Occipital lobe (tissue), 3 donors: ENCODE measurements at places on chromosomes 12 and 14.
A peak's percentile ranks its signal among the peaks of the same experiment; 100 is the strongest.

- DNase-seq, result peak; percentile 13
Measured at GRCh38 chr14:34722723-34723545, 8.5 kb upstream of the CFL2 start.

DNA sequence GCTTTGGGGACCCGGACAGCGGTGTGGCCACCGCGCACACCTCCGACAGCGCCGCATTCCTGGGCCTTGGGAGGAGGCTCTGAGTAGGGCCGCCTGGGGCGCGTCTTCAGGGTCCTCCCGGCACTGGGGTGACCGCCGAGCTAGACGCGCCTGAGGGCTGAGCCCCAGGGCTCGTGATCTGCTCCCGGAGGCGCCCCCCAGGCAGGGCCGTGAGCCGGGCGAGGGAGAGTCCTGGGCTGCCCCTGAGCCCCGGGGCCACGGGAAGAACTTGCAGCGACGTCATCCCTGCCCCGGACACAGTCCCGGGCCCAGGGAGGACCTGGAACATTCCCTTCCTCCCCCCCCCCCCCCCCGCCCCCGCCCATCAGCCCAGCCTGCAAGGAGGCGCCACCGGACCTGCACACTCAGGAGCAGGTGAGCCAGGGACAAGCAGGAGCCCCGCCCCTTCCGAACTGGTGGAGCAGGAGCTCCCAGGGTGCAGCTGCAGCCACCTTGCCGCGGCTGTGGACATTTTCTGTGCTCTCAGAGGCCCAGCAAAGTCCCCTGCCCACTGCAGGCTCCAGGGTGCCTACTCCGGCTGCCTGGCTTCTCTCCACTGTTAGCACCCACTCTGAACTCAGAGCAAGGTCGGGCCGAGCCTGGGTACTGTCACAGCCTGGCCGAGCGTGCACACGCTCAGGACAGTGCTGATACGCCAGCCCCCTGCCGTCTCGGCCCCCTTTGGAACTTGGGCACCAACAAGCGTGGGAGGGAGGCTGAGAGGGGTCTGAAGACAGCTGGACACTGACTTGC lies 50.7 kb downstream of the A2M start:
- DNase-seq, result peak; percentile 52

DNA sequence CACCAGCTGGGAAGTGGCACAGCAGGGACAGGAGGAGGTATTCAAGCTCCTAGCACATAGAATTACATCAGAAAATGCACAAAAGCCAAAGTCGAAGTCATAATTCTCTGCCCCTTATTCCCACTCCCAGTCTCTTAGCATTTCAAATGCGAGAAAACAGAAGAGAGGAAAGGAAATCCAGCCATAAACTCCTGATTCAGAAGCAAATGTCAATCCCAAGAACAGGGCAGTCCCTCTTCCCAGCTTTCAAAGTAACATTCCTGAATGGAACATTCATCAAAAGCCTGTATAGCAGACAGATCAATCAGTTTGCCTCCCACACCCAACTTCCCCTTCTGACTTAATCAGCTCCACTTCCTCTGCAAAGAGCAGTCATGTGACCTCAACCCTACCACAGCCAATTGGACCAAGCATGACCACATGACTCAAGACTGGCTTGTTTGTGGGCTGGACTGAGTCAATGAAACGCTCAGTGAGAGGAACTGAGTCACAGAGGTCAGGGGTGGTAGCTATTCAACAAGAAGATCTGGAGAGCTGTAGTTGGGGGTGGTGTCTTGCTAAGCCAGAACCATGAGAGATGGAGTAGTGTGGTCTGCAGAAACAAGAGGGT lies 41.4 kb upstream of the TUNAR start:
- no peak for DNase-seq

DNA sequence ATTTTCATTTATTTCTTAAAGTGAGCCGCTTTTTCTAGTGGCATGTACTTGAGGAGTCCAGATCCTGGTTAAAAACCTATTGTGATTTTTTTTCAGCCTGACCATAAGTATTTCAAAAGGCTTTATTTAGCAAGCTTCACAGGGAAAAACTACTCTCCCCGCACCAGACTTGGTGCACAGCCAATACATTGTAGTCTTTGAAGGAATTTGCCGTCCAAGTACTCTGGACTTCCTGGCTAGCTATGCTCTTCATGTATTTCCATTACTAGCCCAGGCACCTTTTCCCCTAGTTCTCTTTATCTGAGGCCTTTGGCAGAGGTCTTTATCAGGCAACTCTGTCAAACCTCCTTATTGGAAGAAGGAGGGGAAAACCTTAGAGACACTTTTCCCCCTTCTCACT lies 234.7 kb downstream of the CCDC91 start:
- no peak for DNase-seq

GRCh38 chr12:4379405-4379804 lies at the start of gene FGF23:
Gene FGF23 (minus strand): TSS chr12:4379712. CDS start chr12:4379582, 130 bp downstream.
- no peak for DNase-seq

DNA sequence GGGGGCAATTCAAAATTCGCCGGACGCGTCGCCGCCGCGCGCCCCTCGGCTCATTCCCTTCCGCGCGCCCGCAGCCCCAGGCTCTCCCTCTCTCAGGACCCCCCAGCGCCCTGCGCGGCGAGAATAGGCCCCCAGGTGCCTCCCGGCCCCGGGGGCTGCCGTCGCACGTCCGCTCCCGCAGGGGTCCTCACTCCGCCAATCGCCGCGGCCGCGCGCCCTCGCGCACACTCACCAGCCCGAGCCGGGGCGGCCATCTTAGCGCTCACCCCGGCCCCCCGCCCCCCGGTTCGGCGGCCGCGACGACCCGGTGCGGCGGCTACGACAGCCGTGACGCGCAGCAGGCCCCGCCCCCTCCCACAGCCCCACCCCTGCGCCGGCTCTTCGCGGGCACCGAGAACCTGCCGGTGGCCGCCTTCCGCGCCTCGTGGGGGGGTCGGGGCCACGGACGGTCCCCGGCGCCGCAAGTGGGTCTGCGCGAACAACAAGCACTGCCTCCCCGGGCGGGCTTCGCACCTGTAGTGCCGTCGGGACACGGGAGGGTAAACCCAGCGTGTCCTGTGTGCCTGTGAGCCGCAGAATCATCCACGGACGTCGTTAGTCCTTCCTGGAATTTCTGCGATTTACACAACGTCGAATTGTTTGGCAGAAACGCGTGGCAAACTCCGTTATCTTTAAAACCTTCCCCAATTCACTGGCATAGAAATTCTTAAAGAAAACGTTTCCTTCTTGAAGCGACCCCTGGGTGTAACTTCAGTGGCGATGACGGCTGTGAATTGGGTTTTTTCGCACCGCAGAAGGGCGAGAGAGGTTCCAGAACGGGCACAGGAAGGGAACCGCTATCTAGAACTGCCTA lies 2.5 kb downstream of the USP44 start:
- peak; percentile 11 for DNase-seq

DNA sequence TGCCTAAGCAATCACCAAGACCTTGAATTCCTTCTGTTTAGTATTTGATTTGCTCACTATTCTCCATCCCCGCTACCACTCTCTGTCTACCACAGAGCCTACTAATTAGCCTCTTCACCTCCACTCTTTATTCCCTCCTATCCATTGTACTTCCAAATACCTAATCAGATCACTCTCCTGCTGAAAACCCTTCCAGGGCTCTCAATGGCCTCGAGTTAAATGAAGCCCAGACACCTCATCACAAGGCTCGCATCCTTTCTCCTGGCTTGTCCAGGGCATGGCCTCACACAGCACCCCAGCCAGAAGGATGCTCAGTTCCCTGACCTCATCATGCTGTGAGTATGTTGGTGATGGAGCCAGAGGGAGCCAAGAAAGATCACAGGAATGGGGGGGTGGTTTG lies 71.4 kb upstream of the PRMT8 start:
- DNase-seq, result no peak

- no peak for DNase-seq
Measured at GRCh38 chr12:121786440-121786825, 7.1 kb downstream of the RHOF start.

- DNase-seq, result no peak
Measured at GRCh38 chr12:67425394-67425793, 156.2 kb downstream of the CAND1 start.

DNA sequence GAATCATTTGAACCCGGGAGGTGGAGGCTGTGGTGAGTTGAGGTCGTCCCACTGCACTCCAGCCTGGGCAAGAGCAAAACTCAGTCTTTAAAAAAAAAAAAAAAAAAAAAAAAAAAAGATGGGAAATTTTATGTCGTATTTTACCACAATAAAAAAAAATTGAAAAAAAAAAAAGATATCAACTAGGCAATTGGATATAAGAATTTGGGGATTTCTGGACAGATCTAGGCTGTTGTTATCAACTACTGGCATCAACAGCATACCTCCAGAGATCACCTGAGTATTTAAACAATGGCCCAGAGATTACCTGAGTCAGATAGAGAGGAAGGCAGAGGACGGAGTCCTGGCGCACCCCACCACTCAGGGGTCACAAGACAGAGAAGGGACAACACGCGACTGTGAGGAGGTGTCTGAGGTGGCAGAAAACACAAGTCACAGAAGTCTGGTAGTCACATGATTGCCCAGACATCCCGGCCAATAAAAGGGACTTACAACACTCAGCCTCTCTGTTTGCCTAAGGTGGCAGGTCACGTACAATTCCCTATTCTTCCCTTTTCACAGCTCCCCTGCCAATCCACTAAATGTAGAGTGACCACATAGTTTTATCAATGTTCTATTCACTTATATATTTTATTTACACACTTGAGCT lies 1.8 kb downstream of the SPRING1 start:
- no peak for DNase-seq

- DNase-seq, result no peak
Measured at GRCh38 chr14:31357279-31357678, 63.1 kb downstream of the HEATR5A start.

DNA sequence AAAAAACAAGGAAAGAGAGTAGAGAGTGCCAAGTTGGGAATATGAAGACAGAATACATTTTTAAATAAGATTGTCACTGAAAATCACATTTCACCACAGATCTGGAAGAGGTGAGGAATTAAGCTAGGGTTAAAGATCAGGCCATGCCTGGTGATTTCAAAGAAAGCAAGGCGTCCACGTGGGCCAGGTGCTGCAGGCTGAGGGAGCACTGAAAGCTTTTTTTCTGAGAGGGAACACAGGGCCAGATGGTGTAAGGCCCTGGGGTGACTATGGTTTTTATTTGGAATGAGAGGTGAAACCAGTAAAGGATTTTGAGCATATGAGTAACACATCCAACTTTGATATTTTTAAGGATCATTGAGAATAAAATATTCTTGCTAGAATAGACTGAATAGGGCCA lies 20.9 kb downstream of the SYT1 start:
- no peak for DNase-seq

- no peak for DNase-seq
Measured at GRCh38 chr14:90985601-90986242, 74.7 kb downstream of the RPS6KA5 start.

DNA sequence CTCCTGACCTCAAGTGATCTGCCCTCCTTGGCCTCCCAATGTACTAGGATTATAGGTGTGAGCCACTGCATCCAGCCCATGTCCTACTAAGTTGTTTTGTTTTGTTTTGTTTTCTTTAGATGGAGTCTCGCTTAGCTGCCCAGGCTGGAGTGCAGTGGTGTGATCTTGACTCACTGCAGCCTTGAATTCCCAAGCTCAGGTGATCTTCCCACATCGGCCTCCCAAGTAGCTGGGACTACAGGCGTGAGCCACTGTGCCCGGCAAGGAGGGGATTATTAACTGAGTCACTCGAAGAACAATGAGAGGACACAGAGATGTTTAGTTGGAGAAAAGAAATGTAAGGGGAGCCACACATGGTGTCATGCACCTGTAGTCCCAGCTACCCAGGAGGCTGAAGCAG lies 18.0 kb upstream of the ERBB3 start:
- no peak for DNase-seq

GRCh38 chr12:116352315-116352835 lies 74.9 kb upstream of the MED13L start:
- no peak for DNase-seq

DNA sequence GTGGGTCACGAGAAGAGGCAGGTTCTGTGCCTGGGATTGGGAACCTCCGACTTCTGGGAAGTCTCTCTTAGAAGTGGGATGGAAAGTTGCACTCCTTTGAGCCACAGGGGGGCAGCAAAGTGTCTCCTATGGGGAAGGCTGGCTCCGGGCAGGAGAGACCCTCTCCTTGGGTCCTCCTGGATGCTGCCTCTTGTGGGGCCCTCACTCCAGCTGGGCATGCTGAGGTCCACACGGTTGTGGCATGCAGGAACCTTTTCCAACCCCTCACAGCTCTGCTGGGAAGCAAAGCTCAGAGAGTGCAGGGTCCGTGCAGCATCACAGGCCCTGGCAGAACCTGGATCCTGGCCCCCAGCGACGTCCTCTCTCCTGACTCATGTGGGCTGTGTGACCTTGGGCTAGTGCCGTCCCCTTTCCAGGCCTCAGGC lies 17.4 kb downstream of the SDSL start:
- DNase-seq, result no peak

GRCh38 chr14:98840091-98840490 lies 431.9 kb downstream of the BCL11B start:
- no peak for DNase-seq

GRCh38 chr14:101105045-101105444 lies 201.5 kb upstream of the RTL1 start:
- DNase-seq, result no peak

DNA sequence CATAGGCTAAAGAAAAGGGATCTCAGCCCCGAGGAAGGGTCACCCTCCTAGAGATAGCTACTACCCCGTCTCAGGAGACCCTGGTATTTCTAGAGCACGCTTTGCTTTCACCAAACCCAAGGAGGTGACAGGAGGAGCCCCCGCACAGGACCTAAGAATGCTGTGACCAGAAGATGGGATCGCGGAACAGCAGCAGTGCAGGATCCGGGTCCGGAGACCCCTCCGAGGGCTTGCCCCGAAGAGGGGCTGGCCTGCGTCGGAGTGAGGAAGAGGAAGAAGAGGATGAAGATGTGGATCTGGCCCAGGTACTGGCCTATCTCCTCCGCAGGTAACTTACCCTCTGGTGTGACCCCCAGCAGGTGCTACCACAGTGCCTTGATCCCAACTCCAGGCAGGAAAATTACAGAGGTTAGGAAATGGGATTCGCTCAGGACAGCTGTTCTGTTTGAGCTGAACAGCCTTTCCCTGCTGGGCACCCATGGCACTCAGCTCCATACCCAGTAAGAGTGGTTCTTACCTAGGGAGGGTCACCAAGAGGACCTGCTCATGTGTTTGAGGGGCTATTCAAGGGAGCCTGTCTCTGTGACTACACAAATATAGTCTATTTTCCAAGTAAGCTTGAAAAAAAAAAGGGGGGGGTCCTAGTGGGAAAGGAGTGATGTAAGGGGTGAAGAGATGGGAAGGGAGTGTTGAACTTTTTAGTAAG lies 826 bp upstream of the NRL start:
- DNase-seq, result no peak

DNA sequence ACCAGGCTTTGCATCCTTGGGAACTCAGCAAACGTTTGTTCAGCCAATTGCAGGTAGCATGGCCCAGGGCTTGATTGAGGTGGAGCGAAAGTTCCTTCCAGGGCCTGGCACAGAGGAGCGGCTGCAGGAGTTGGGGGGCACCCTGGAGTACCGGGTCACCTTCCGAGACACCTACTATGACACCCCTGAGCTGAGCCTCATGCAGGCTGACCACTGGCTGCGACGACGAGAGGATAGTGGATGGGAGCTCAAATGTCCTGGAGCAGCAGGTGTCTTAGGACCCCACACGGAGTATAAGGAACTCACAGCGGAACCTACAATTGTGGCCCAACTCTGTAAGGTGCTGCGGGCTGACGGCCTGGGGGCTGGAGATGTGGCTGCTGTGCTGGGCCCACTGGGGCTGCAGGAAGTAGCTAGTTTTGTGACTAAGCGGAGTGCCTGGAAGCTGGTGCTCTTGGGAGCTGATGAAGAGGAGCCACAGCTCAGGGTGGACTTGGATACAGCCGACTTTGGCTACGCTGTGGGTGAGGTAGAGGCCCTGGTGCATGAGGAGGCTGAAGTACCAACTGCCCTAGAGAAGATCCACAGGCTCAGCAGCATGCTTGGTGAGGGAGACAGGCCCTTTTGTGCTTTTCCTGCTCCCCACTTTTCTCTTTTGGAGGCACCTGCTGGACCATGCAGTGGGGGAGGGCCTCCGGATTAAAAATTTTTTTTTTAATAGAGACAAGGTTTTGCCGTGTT lies 799 bp downstream of the THTPA start:
- DNase-seq, result no peak
